ENCODE measurements at places on chromosomes 5 and 9.
A peak's percentile ranks its signal among the peaks of the same experiment; 100 is the strongest.

DNA sequence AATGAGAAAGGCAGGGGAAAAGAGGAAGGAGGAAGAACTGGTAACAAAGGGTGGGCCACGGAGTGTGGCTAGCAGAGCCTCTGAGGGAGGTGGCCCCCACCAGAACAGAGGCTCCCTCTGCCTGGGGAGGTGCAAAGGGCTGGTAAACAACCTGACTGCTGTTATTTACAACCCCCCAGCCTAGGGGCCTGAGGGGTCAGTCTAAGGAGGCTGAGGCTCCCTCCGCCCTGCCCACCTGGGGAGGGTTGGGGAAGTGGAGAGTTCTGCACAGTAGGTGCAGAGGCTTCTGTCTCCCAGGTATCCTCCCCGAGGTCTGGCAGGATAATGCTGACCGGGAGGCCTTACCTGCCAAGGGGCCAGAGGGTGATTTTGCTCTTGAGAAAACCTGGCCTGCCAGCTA, 35.6 kb upstream of the SMU1 start:
- DNase-seq, result no peak

GRCh38 chr9:93060746-93061259, 2.3 kb downstream of the SUSD3 start:
- no peak for DNase-seq

DNA sequence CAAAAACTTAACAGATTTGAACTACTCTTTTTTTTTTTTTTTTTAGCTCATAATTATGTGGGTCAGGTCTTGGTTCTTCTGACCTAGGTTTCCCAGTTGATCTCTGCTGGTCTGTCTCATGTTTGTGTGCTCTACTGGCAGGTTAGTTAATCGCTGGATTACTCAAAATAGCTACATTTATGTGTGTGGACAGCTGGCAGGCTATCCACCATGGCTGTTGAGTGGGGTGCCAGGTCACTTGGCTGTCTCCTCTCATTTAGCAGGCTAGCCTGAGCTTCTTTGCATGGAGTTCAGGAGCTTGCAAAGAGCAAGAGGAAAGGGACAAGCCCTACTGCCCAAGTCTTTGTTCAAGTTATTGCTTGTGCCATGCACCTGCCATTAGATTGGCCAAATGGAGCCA, 9.3 kb downstream of the ADCY2 start:
- DNase-seq, result no peak

GRCh38 chr5:150575745-150576448, 64.6 kb upstream of the SYNPO start:
- no peak for DNase-seq

DNA sequence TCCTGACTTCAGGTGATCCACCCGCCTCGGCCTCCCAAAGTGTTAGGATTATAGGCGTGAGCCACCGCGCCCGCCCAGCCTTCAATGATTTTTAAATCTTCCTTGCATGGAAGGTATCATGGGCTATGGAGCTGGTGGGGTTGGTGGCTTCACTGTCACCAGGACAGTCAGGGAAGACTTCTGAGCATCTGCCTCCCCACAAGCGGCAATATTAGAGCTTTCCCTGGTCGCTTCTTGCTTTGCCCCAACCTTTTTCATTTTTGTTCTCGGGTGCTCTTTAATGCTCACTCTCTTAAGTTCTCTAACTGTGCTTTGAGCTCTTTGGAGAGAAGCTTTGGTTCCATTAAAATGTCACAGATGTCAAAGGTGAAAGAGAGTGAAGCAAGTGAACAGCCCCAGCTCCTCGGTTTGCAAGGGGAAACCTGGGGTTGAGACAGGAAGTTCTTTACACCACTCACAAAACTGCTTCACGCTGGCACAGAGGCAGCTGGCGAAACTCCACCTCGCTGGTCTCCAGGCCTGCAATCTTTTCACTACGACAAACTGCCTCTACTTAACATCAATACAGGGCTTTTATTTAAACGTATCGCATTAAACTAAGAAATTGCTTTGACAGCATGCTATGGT, 142.5 kb upstream of the RETREG1 start:
- DNase-seq, result no peak

DNA sequence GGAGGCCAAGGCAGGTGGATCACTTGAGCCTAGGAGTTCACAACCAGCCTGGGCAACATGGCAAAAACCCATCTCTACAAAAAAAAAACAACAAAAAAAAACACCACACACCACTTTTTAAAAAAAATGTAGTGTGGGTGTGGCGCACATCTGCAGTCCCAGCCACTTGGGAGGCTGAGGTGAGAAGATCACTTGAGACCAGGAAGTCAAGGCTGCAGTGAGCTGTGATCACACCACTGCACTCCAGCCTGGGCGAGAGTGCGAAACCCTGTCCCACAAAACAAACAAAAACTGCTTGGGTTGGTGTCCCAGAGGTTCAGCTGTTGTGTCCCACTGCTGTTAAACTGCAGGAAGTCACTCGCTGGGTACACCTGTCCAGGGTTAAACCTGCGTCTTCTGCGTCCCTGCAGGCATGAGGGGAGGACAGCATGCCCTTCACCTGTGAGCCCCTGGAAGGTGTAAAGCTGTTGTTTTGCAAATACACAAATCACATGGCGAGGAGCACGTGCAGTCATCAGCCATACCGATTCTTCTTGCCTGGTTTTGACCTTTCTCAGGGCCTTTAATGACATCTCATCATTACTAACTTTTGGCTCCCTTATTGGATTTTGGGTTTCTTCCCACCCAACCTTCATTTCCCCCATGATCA, 29.3 kb upstream of the CLPTM1L start:
- no peak for DNase-seq

GRCh38 chr5:146796144-146796543, 82.4 kb downstream of the PPP2R2B start:
- DNase-seq, result no peak

- no peak for DNase-seq
These were observed 47.3 kb upstream of the MCTP1 start for GRCh38 chr5:95332158-95332557.

DNA sequence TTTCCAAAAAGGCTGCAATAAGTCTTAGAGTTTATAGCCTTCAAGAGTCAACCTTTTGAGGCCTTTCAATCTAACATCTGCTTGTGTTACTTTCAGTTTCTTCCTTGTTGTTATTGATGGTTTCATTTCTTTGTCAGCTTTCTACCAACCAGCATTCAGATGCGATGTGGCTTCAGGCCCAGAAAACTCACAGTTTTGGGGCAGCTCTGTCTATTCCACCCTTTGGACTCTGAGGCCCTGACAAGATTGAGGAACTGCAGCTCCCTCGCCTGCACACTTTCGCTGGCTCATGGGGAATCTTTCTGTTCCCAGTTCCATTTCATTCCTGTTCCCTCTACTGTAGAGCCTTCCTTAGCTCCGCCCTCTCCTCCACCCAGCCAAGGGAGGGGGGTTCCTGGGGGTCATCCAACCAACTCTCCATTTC, 13.3 kb upstream of the WHRN start:
- DNase-seq, result no peak

DNA sequence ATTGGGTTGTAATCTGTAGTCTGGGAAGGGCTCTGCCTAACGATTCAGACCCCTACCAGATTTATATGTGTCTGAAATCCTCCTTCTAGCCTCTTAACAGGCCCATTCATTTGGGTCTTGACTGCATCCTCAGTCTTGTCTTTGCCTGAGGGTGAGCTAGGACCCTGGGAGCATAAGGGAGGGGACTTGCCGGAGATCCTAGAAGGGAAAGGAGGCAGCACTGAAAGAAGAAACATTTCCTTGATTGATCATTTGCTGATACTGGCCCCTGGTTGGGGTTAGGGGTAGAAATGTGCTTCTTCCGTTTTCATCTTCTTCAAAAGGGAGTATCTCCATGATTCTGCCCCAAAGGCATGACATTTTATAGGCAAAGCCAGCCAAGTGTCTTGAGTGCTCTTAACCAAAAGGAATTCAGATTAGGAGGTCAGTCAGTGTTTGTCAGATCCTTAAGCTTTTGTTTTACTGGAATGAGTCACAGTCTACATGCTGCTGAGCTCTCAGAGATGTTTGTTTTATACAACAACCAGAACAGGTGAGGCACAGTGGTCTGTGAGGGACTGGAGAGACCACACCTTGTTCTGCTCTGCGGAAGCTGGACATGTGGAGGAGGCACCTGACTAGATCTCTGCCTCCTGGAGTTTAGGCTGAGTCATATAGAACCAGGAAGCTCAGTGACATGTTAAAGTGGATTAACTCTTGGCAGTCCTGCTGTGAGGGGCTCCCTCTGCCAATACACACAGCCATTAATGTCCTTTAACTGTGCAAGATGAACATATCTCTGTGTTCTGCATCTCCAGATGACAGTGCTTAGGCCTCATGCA, 37.7 kb downstream of the PCDHAC2 start:
- peak; percentile 44 for DNase-seq

- peak; percentile 33 for DNase-seq
These were observed 199.6 kb upstream of the DAB2 start for GRCh38 chr5:39624268-39624886.

DNA sequence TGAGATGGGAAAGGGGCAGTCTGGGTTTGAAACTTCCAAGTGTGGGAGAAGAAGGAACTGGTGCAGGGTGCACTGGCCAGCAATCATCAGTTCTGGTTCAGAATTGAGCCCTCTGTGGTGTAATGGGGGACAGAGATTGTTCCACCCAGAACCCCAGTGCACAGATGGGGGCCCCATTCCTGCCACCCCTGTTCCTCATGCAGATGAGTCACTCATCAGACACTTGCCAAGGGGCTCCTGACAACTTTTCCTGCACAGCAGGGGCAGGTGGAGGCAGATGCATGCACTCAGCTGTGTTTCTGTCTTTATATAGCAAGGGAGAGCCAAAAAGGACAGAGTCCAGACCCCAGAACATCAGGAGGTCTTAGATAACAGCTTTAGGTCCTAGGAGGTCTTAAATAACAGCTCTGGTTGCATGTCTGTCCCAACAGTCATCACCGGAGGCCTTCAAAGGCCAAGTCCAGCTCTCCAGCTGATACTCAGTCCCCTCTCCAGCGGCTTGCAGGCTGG, 252.9 kb downstream of the HSPA4 start:
- DNase-seq, result no peak

DNA sequence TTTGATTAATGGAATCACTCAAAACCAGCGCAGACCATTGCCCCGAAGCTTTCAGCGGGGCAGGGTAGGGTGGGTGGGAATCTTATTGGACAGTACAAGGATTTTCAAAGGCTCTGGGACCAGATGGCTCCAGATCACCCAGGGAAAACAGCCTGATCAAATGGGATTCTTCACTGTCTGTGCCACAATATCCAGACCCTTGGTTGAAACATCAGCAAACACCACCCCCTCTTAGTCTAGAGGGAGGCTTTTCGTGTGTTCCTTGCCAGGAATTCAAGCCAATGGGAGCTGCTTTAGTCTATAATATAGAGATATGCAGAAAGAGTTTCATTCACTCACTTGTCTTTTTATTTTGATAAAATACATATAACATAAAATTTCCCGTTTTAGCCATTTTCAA, 1.7 kb downstream of the GFI1B start:
- DNase-seq, result no peak

DNA sequence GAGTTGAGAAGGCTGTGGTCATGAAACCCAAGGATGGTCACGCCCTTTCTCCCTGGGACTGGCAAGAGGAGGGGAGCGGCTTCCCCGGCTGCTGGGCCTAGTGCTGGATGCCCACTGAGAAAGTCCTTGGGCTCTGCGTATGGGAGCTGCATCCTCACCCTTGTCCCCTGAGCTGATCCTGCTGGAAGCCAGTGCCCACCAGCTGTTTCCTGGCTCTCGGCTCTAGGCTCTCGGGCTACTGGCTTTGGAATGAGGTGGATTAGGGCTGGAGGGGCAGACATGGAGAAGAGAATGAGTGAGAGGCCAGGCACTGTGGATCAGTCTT, 149.3 kb upstream of the PPP1R26 start:
- no peak for DNase-seq

DNA sequence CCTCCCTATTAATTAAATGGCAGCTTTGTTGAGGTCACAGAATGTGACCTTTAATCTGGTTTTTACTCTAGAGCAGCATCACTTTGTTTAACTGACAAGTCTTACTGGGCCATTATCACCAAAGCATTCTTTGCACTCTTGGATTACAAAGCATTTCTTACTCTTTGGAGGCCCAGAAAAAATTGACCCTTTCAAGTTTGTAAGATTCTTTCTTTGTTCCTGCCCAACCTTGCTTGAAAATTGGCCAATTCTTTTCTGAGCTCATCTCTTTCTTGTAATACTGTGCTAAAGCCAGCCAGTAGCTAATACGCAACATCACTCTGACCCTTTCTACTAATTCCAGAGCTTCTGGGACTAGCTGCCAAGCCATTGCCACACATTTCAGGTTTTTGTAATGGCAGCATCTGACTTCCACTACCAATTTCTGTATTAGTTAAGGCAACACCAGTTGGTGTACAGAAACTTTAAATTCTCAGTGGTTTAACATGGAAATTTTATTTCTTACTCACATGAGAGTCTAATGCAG, 131.6 kb downstream of the PRDM6 start:
- no peak for DNase-seq

DNA sequence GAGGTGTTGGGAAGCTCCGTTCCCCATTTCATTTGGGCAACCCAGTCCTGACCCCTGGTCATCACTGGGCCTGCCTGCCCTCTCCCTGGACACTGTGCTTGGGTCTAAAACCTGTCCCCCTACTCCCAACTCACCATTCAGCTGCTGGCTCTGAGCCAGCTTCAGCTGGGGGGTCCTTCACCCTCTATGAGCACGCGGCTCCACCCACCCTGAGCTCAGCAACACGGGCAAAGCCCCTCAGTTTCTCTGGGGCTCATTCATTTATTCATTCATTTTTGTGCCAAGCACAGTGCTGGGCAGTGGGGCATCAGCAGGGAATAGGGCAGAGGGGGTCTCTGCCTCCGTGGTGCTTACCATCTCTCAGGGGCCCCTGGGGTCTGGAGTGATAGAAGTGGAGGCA, 199.8 kb upstream of the MVB12B start:
- no peak for DNase-seq

GRCh38 chr5:78953092-78953800, 31.9 kb downstream of the ARSB start:
- no peak for DNase-seq

GRCh38 chr5:95627971-95628810, 8.3 kb downstream of the GPR150 start:
- no peak for DNase-seq

DNA sequence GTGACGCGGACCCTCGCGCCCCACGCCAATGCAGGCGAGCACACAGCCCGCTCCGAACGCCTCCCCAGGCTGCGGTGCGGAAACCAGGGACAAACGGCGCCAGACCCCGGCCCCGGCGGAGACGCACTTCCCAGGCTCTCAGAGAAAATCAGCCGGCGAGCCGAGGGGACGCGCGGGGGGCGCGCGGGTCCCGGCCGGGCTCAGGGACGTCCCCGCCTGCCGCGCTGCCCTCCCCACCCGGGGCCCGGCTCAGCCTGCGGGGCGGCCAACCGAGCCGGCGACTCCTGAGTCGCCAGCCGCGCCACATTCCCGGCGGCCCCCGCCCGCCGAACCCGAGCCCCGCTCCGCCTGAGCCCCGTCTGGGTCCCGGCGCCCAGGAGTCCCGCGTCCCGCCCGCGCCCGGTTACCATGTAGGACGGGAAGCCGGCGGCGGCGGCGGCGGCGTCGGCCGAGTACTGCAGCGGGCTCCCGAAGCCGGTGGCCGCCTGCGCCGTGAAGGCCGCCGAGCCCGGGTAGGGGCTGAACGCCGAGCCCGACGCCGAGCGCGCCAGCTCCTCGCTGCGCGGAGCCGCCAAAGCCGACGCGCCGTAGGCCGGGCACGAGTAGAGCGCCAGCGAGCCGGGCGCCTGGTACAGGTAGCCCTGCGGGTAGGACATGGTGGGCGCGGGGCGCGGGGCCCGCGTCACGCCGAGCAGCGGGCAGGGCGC, 566 bp downstream of the IRX2 start:
- no peak for DNase-seq
